ENCODE measurements at places on chromosomes 11 and 22. TPM values are rescaled to one million over a fixed set of nuclear protein-coding genes. Genes with fewer than 3 reads are reported as not detected.

DNA sequence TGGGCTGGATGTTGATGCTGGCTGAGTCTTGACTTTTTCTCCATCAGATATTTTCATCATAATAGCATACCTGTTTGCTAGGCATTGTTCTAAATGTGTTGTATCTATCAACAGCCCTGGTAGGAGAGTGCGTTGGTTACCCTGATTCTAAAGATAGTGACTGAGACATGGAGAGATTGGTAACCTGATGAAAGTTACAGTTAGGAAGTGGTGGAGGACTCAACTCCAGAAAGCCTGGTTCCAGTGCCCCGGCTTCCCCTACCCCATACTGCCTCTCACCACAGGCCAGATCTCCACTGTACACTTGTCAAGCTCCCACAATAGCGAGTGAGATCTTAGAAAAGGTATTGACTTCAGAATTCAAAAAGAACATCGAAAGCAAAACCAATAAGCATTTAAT lies 22.8 kb upstream of the RELT start:
- peaks cover 3% of the 10 kb centered on the region for H3K36me3 ChIP-seq
- H3K4me1 ChIP-seq: no peaks in the 10 kb centered on the region
- DNase-seq: no peak

- no peaks in the 10 kb centered on the region for H3K36me3 ChIP-seq
- H3K4me3 ChIP-seq: no peak overlapping the region
- H3K27me3 ChIP-seq: no peaks in the 10 kb centered on the region
- DNase-seq: no peak
- H3K27ac ChIP-seq: no peak overlapping the region
Measured at GRCh38 chr11:13638422-13638821, 30.0 kb upstream of the FAR1 start.

SPON1 gene
- total RNA-seq: 0.22 TPM

- H3K27ac ChIP-seq: no peak overlapping the region
- H3K4me1 ChIP-seq: no peaks in the 10 kb centered on the region
- no peaks in the 10 kb centered on the region for H3K36me3 ChIP-seq
- no peaks in the 10 kb centered on the region for H3K27me3 ChIP-seq
Measured at GRCh38 chr22:37514526-37515051, 4.6 kb downstream of the CARD10 start.

GRCh38 chr22:42623301-42623751 lies 8.6 kb upstream of the POLDIP3 start:
- no peak overlapping the region for H3K4me3 ChIP-seq
- no peaks in the 10 kb centered on the region for H3K27me3 ChIP-seq
- no peaks in the 10 kb centered on the region for H3K4me1 ChIP-seq
- no peak for DNase-seq

- no peak overlapping the region for H3K27ac ChIP-seq
- peaks cover 2% of the 10 kb centered on the region for H3K4me1 ChIP-seq
- no peak overlapping the region for H3K4me3 ChIP-seq
- DNase-seq: no peak
- H3K36me3 ChIP-seq: no peaks in the 10 kb centered on the region
- no peaks in the 10 kb centered on the region for H3K27me3 ChIP-seq
Measured at GRCh38 chr11:102603091-102603490, 22.0 kb downstream of the MMP20 start.

DNA sequence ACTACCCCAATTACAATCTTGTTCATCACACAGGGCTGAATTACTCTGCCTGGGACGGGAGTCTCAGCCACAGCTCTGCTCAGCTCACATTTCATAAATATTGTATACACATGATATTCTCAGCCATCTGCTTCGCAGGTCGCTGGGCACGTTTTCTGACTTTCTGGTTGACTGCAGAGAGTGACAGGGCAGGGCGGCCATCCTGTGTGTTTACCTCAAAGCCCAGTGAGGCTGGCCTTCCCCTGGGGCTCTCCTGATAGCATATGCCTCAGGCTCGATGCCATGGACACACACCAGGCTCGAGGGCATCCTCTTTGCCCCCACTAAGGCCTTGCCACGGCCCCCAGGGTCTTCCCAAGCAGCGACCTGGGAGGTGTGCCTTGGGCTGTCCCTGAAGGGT lies 345.0 kb downstream of the CADM1 start:
- no peaks in the 10 kb centered on the region for H3K27me3 ChIP-seq
- peaks cover 7% of the 10 kb centered on the region for H3K4me1 ChIP-seq
- H3K4me3 ChIP-seq: no peak overlapping the region
- DNase-seq: no peak
- no peak overlapping the region for H3K27ac ChIP-seq

LDHAL6A gene
- total RNA-seq: not detected

MYO18B gene
- total RNA-seq: 0.46 TPM

DNA sequence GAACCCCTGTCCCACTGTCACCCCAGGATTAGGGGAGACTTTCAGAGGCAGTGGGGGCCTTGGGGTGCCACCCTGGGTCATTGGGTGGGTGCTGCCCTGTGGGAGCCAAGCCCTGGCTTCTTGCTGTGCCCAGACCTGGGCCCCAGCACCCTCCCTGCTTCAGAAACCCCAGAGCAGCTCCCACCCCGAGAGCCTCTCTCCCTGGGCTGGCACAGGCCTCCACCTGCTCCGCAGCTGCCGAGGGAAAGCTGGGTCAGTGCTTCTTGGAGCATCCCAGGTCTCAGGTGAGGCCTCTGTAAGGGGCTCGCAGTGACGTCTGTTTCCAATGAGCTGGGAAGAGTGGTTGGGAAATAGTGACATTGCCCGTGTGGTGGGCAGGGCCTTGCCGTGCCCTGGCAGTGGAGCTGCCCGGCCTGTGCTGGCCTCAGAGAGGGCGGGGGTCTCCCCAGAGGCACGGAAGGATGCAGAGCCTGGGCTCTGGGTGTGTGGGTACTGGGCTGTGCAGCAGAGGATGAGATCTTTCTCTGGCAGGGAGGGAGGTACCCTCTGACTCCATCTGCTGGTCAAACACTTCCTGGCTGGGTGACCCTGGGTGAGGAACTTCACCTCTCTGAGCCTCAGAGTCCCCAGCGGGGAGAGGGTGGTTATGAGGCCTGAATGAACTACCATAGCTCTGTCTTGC lies 23.0 kb downstream of the C22orf23 start:
- H3K4me3 ChIP-seq: no peak overlapping the region
- H3K4me1 ChIP-seq: no peaks in the 10 kb centered on the region
- DNase-seq: peak; percentile 56
- no peaks in the 10 kb centered on the region for H3K36me3 ChIP-seq

KLHDC7B gene
- not detected for total RNA-seq

POLR2L gene
- total RNA-seq: 133 TPM

DNA sequence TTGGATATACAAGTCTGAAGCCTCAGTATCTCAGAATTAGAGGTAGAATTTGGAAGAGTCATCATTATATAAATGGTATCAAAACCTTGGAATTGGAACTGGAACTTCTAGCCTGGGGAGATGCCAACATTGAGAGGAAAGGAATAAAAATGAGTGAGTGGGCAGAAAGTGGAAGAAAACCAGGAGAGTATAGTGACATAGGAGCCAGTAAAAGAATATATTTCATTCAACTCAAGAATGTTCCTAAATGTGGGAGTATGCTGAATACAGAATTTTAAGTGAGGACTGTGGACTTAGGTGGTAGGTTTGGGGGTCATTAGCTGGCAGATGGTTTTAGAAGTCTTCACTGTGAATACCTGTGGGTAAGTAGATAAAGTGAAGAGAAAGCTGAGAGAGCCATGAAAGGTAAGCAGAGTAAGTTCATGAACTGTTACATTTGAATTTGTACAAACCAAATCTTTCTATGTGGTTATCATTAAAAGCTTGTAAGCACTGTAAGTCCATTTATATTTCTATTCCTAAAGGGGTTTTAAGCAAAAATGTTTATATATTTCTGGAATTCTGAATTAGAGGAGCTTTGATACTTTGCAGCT lies 60.2 kb downstream of the PDHX start:
- no peaks in the 10 kb centered on the region for H3K27me3 ChIP-seq
- DNase-seq: no peak
- no peaks in the 10 kb centered on the region for H3K4me1 ChIP-seq
- peaks cover 16% of the 10 kb centered on the region for H3K36me3 ChIP-seq
- no peak overlapping the region for H3K4me3 ChIP-seq
- no peak overlapping the region for H3K27ac ChIP-seq

GRCh38 chr22:19984201-19984753 lies 32.3 kb downstream of the ARVCF start:
- no peak overlapping the region for H3K27ac ChIP-seq
- no peak for DNase-seq
- H3K27me3 ChIP-seq: no peaks in the 10 kb centered on the region
- H3K4me1 ChIP-seq: no peaks in the 10 kb centered on the region
- H3K36me3 ChIP-seq: peaks cover 3% of the 10 kb centered on the region
- no peak overlapping the region for H3K4me3 ChIP-seq

DNA sequence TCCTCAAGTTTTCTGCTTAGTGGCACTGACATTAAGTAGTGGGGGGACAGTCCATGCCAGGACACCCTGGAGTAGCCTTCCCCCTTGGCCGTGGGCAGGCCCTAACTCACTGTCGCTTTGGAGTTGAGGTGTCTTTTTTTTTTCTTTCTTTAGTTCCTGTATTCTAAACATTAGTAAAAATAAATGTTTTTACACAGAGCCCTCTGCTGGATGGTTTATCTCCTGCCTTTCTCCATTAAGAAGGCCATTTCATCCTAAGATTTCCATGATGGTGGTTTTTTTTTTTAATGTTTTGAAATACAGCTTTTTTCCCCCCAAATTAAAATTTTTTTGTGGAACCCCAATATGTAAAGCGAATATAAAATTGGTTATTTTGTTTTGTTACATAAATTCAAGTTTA lies 1.8 kb upstream of the TIGD3 start:
- no peak overlapping the region for H3K4me3 ChIP-seq
- H3K27me3 ChIP-seq: peaks cover 2% of the 10 kb centered on the region
- no peaks in the 10 kb centered on the region for H3K4me1 ChIP-seq

DNA sequence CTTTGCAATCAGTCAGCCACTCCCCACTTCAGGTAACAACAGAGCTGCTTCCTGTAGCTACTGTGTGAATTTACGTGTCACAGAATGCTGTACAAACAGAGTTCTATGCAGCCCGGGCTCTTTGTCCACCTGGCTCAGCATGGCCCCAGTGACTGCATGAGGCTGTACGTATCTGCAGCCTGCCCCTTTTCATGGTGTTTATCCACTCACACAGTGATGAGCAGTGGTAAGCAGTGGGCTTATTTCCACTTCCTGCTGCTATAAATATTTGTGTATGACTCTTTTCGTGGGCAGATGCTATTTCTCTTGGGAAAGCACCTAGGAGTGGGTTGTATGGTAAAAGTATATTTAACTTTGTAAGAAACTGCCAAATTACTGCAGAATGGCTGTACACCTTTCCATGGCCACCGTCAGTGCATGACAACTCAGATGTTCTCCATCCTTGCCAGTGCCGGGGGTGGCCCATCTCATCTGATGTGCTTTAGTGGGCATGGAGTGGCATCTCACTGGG lies 43.3 kb downstream of the MYEOV start:
- no peaks in the 10 kb centered on the region for H3K27me3 ChIP-seq
- H3K4me1 ChIP-seq: no peaks in the 10 kb centered on the region
- H3K36me3 ChIP-seq: peaks cover 6% of the 10 kb centered on the region
- no peak overlapping the region for H3K27ac ChIP-seq
- DNase-seq: peak; percentile 6

DNA sequence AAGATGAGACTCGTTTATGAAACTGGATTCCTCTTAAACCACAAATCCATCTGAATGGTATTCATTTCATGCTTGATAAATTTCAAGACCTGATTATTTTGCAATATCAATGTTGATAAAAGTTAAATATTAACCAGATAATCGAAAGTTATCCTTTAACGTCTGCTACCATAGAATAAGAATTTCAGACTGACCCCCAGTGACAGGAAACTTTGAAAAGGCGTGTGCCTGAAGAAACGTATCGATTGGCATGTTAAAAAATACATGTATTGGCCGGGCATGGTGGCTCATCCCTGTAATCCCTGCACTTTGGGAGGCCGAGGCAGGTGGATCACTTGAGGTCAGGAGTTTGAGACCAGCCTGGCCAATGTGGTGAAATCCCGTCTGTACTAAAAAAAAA lies 13.9 kb downstream of the SCGB1A1 start:
- no peaks in the 10 kb centered on the region for H3K27me3 ChIP-seq
- no peaks in the 10 kb centered on the region for H3K4me1 ChIP-seq
- H3K4me3 ChIP-seq: no peak overlapping the region
- H3K27ac ChIP-seq: no peak overlapping the region

DNA sequence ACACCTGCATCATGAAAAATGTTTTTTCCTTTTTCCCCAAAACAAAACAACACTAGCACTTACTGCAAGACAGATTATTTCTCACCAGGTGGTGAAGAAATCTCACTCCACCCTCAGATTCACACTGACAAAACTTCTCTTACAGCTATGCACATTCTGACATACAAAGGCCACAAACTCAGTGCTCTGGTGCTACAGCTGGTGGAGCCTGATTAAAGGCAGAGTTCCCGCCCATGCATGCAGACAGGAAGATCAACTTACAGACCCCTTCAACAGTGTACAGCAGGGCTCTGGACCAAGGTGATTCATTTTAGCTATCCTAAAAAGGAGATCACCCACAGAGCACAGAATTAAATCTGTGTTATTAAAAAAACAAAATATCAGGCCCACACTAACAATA lies 112.6 kb downstream of the CADM1 start:
- no peak for DNase-seq
- no peaks in the 10 kb centered on the region for H3K4me1 ChIP-seq
- H3K4me3 ChIP-seq: no peak overlapping the region
- peaks cover 59% of the 10 kb centered on the region for H3K27me3 ChIP-seq
- H3K36me3 ChIP-seq: no peaks in the 10 kb centered on the region

APOBEC3H gene
- 0.48 TPM for total RNA-seq

DNA sequence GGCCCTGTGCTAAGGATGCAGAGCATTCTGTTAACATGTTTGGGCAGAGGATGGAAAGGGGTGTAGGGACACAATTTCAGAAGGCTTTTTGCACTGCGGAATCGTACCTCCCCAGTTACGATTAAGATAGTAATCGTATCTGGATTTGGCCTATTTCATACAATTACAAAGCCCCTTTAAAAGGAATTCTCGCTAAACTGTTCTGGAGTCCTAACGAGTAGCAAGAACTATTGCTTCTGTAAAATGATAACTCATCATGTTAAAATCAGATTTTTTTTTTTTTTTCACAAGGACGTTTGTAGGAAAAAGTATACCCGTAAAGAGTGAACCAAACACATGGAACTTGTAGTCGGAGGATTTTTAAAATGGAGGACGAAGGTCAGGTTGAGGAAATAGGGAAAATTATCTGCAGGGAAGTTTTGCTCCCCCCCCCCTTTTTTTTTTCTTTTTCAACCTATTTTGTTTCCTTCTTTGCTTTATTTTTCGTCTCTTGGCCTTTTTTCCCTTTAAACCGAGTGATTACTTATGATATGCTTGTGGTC lies 934 bp downstream of the HSD17B12 start:
- H3K4me1 ChIP-seq: peaks cover 9% of the 10 kb centered on the region
- H3K36me3 ChIP-seq: peaks cover 14% of the 10 kb centered on the region
- DNase-seq: no peak
- no peaks in the 10 kb centered on the region for H3K27me3 ChIP-seq
- peak overlapping the region; percentile 90 for H3K4me3 ChIP-seq

DNA sequence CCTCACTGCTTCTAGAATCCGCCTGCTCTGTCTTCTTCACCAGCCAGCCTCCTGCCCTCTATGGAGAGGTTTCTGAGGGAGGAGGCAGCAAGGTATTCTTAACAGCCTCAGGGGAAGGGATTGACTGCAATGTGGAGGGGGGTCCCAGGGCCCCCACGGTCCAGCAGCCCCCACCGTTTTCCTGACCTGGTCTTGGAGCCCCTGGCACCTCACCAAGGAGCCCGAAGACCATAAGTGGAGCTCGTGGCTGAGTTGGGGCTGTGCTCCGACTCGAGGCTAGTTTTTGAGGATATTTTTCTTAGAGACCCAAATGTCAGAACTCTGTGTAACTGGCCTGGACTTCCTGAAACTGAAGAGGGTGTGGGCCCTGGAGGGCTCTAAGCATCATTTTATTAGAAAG lies 590.0 kb downstream of the BRD1 start:
- no peaks in the 10 kb centered on the region for H3K36me3 ChIP-seq
- no peaks in the 10 kb centered on the region for H3K27me3 ChIP-seq
- H3K4me3 ChIP-seq: no peak overlapping the region
- no peak for DNase-seq
- H3K4me1 ChIP-seq: no peaks in the 10 kb centered on the region

Data from H9 (cell line).